Activated T-helper 1 cell treated with Interleukin-2 at 50 U/mL for 16 hours (primary cell): ENCODE measurements at places on chromosomes 13 and 19.

DNA sequence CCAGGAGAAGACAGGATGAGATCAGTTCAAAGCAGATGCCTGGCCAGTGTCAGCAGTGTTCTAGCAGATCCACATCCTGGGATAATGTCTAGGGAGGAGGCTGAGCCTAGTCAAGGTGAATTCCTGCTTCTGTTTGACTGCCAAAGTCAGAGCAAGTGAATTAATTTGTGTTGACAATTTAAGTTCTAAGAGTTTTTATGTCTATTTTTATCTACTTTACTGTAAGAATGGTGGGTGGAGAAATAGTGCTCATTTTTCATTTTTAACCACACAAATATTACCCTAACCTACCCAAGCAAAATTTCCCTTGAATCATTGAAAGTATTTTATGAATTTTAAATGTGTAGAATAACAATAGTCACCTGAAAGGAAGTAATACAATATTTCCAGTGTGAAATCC lies 207.6 kb upstream of the SLC10A2 start:
- no peak for DNase-seq

GRCh38 chr13:34733721-34734120 lies 208.3 kb upstream of the NBEA start:
- DNase-seq, result no peak

DNA sequence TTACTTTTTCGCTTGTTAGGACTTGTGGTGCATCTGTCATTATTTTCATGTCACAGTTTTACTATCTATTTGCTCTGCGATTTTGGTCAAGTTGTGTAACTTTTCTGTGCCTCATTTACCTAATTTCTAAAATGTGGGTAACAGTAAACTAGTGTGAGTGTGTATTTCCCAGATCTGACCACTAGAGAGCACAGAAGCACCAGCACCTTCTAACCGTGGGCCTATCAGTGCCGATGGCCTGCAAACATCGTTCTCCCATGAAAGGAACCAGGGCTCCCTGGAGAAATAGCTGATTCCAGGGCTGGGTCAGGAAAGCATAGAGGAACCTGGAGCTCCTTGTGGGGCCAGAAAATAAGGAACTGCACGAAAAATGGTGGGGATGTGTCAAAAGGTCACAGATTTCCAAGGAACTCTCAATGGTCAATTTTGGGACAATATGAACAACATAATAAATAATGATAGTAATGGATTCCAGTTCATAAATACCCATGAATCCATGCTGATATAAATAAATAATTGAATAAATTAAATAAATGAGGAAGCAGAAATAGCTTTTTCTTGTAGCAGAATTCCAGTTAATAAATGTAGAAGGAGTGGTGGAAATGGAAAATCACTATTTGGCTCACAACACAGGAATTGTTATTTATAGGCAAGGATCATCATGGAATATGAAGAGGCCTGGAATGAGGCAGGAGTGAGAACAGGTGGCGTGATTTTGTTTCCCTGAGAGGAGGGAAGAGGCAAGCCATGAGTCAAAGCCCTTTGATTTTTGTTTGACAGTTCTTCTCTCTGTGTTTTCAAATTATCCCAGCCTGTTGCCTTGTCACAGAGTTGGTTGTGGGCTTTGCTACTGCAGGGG lies 31.1 kb downstream of the CEACAM8 start:
- DNase-seq, result no peak

- DNase-seq, result no peak
Observed at GRCh38 chr13:31955741-31956140, 75.8 kb upstream of the FRY start.

- no peak for DNase-seq
Observed at GRCh38 chr13:109779074-109779473, 7.3 kb downstream of the IRS2 start.

DNA sequence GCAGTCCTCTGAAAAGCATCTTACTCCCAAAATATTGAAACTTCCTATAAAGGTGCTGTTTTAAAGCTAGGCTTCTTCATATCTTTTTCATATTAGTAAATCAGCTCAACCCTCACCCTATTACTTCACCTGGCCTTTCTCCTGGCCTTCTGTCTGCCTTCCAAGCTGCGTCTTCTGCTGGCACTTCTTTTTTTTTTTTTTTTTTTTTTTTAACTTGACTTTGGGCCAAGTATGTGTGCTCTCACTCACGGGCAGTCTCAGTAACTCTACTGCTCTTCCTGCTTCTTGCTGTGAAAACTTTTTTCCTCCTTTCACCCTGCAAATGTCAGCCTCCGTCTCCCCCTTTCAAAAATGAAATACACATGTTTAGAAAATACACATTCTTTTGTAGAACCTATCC lies 41.2 kb upstream of the KCTD4 start:
- DNase-seq, result no peak

- DNase-seq, result no peak
Observed at GRCh38 chr13:113623491-113624234, 34.3 kb downstream of the ATP4B start.

GRCh38 chr19:46629546-46630025 lies 4.7 kb upstream of the PTGIR start:
- DNase-seq, result no peak

DNA sequence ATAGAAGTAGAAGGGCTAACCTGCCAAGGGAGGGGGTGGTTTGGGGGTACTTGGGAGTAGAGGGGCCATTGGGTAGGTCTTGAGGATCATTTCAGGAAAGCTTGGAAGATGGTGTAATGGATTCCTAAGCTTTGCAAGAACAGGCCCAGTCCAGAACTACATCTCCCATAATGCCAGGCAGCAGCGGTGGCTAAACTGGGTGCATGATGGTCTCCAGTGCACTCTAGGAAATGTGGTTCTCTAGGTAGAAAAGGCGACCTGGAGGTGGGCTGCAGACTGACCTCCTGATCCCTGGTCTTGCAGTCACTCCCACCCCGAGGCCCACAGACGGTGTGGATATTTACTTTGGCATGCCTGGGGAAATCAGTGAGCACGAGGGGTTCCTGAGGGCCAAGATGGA lies 3.8 kb downstream of the APLP1 start:
- DNase-seq, result no peak

GRCh38 chr19:11106477-11106876 lies 17.2 kb downstream of the LDLR start:
- DNase-seq, result no peak

DNA sequence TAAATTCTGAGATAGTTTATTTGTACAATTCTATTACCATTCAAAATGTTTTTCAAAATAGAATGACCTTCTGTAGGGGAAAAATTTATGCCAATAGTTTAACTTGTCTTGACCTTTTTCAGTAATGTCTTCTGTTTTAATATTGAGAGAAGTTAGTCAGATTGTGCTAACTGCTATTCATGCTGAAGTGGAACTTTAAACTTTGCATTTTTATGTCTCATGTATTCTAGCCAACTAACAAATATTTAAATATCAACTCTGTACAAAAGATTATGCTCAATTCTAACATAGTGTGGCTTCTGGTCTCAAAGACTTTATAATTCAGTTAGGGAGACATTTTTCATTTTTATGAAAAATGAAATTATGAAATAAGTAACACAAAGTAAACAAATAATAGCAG lies 94.2 kb downstream of the WDFY2 start:
- DNase-seq, result no peak

DNA sequence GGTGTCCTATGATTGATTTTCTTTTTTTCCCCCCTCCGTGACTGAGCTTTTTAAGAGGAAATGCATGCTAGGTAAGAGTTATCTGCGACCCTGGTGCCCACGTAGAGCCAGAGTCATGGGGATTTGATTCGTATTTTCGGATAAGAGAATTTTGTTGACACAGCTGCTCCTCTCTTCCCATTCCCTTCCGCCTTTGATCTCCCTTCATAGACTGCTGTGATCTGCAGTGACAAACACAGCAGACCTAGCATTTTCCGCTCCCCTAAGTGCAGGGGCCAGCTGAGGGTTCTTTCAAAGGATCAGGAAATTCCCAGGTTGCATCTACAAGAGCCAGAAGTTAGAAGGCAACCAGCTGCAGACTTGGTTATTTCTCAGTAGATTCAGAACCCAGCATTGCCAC lies 70.5 kb downstream of the ZNF568 start:
- DNase-seq, result no peak

DNA sequence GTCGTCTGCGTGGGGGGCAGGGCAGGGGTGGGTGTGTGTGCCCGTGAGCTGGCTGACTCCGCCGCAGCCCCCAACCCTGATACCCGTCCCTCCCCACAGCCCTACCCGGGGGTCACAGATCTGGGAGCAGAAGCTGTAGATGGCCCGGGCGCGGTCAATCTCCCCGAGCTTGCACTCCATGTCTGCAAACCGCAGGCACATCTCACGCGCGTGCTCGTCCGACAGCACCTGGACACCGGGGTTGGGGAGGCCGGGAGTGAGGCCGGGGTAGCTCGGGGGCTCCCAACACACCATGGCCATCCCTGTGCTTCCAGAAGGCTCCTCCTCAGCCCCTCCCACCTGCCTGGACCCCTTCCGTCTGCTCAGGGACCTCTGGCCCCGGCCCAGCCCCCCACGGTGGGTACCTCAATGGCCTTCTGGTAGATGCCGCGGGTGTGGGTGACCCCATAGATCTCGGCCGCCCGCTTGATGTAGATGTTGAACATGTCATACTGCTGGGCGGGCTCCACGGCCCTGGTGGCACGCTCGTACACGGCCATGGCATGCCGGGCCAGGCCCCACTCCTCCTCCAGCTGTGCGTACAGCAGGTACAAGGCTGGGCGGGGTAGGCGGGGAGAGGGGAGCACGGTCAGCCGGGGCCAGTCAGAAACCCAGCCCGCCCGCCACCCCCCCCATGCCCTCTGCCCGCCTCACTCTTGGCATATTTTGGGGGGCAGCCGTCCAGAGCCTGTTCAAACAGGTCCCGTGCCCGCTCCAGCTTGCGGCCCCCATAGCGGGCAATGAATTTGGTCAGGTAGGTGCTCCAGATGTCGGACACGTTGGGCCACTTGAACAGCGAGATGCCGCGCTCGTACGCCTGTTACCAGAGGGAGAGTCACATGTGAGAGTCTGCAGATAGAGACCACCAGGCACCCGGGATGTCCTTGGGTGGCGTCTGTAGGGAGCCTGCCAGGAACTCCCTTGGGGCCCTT lies 8.6 kb downstream of the XAB2 start:
- no peak for DNase-seq

GRCh38 chr19:4523306-4524110 lies 5.2 kb upstream of the PLIN4 start:
- DNase-seq, result no peak

DNA sequence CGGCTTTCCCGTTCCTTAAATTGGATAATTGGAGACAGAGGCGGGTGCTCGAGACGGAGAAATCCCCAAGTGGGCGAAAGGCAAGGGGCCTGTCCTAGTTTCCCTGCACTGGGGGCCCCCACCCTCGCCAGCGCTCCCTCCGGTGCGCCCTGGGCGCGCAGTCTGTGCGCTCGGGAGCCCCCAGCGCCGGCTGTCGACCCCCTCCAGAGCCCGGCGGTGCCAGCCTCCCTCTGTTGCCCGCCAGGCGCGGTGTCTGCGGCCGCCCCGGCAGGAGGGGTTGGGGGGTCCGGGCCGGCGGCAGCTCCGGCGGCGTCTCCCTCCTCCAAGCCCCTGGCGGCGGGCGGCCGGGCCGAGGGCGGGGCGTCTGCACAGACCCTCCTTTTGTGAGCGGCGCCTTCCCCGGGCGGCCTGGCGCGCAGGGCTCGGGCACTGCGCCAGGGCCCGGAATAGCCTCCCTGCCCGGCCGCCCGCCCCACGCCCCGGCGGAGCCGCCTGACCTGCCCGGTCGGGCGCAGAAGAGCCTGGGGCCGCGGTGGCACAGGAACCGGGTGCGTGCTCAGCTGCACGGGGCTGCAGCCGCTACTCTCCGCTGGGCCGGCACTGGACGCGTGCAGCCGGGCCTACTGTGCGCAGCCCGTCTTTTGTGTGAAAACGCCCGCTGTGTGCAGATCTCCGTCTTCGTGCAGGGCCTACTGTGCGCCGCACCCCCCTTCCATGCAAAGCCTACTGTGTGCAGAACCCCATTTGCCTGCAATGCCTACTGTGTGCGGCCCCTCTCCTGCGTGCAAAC lies 13.2 kb downstream of the GADD45B start:
- no peak for DNase-seq

- DNase-seq, result no peak
Observed at GRCh38 chr13:36369268-36370107, 23.3 kb upstream of the SPART start.

GRCh38 chr13:49210669-49211068 lies 9.5 kb upstream of the MLNR start:
- no peak for DNase-seq

DNA sequence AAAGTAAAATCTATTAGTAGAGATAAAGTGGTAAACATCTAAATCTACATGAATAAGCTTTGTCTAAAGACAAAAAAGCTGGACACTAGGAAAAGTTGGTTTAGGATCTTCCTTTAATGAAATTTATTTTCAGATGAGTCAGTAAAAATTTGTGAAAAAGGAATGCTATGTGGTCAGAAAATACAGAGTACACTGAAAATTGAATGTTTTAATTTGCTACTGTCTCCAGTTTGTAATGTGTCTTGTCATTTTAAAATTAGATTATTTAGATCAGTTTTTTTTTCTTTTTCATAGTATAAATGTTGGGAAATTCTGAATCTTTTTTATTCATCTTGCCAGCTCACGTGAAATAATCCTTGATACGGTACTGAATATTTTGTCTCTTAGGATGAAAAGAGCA lies 56.9 kb downstream of the SLITRK6 start:
- DNase-seq, result no peak

GRCh38 chr13:40508127-40508526 lies 158.3 kb downstream of the FOXO1 start:
- DNase-seq, result no peak

DNA sequence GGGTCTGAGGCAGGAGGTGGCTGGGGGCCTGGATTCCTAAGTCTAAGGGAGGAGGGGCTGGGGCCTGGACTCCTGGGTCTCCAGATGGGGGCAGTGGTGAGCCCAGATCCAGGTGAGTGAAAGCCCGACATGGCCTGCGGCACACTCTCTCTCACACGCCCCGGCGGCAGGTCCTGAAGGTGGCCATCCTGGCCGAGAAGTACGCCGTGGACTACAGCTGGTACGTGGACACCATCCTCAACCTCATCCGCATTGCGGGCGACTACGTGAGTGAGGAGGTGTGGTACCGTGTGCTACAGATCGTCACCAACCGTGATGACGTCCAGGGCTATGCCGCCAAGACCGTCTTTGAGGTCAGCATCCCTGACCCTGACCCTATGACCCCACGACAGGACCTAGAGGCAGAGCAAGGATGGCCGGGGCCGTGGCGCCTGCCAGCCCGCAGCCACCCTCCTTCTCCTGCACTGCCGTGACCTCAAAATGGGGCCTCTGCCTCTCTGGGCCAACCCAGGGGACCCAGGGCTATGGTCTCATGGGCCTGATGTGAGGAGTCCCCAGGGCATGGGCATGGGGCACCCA lies 13.2 kb downstream of the FUZ start:
- no peak for DNase-seq

GRCh38 chr13:102170305-102170704 lies 231.5 kb downstream of the FGF14 start:
- DNase-seq, result no peak

DNA sequence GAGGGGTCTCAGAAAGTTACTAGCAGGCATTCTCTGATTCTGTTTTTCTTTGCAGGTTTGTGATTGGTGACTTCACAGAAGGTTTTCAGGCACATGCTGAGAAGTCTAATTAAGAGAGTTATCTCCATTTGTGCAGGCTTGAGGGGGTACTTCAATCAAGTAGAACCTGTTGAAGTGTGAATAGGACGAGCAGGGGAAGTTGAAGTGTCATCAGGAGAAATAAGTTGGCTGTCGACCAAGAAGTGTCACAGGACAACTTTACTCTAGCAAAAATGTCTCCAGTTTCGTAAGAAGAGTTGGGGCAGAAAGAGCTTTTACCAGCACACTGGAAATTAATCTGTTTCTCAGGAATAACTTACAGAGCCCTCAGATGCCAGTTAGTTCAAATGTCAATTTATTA lies 576.5 kb upstream of the SLITRK5 start:
- no peak for DNase-seq
